ENCODE measurements at places on chromosomes 1 and 21.

- peaks cover 5% of the 10 kb centered on the region for H3K4me1 ChIP-seq
- H3K4me3 ChIP-seq = no peak overlapping the region
- no peak overlapping the region for H3K27ac ChIP-seq
- no peaks in the 10 kb centered on the region for H3K27me3 ChIP-seq
- no peaks in the 10 kb centered on the region for H3K36me3 ChIP-seq
- DNase-seq = no peak
These were observed 140.6 kb downstream of the VPS13D start for GRCh38 chr1:12370333-12370975.

GRCh38 chr1:6419397-6419803, 319 bp downstream of the HES2 start:
- no peaks in the 10 kb centered on the region for H3K36me3 ChIP-seq
- H3K27ac ChIP-seq = no peak overlapping the region
- peak overlapping the region; percentile 10 for H3K4me3 ChIP-seq
- H3K27me3 ChIP-seq = no peaks in the 10 kb centered on the region

GRCh38 chr1:150106341-150106740, 38.8 kb downstream of the VPS45 start:
- no peaks in the 10 kb centered on the region for H3K27me3 ChIP-seq
- H3K27ac ChIP-seq = no peak overlapping the region
- no peak for DNase-seq
- no peaks in the 10 kb centered on the region for H3K4me1 ChIP-seq
- H3K36me3 ChIP-seq = no peaks in the 10 kb centered on the region

- no peak overlapping the region for H3K4me3 ChIP-seq
- no peaks in the 10 kb centered on the region for H3K27me3 ChIP-seq
- H3K4me1 ChIP-seq = no peaks in the 10 kb centered on the region
- no peak overlapping the region for H3K27ac ChIP-seq
These were observed 75.6 kb downstream of the LMO4 start for GRCh38 chr1:87404296-87404695.

GRCh38 chr1:21909787-21910503, 27.2 kb downstream of the HSPG2 start:
- H3K27ac ChIP-seq = peak overlapping the region; percentile 48
- H3K4me1 ChIP-seq = peaks cover 17% of the 10 kb centered on the region
- DNase-seq = no peak
- no peaks in the 10 kb centered on the region for H3K36me3 ChIP-seq
- H3K4me3 ChIP-seq = no peak overlapping the region
- no peaks in the 10 kb centered on the region for H3K27me3 ChIP-seq

- H3K27ac ChIP-seq = no peak overlapping the region
- no peak for DNase-seq
- H3K4me1 ChIP-seq = no peaks in the 10 kb centered on the region
These were observed 1.1 kb downstream of the KCNH1 start for GRCh38 chr1:211132721-211133392.

- no peak overlapping the region for H3K27ac ChIP-seq
- no peaks in the 10 kb centered on the region for H3K27me3 ChIP-seq
- H3K4me3 ChIP-seq = no peak overlapping the region
- no peaks in the 10 kb centered on the region for H3K36me3 ChIP-seq
These were observed 256.6 kb downstream of the ST6GALNAC3 start for GRCh38 chr1:76330991-76331603.

GRCh38 chr1:101431956-101432510, 195.2 kb downstream of the S1PR1 start:
- no peak overlapping the region for H3K4me3 ChIP-seq
- no peak for DNase-seq
- H3K4me1 ChIP-seq = no peaks in the 10 kb centered on the region
- no peaks in the 10 kb centered on the region for H3K36me3 ChIP-seq
